ENCODE measurements at places on chromosomes 5 and 9. TPM values are rescaled to one million over a fixed set of nuclear protein-coding genes. Genes with fewer than 3 reads are reported as not detected.

MLANA gene
- not detected for total RNA-seq

- DNase-seq, result no peak
These were observed 186.4 kb downstream of the EPB41L4A start for GRCh38 chr5:112232667-112233066.

GRCh38 chr5:146494656-146495055 is 21.3 kb downstream of the GPR151 start:
- no peak for DNase-seq

DNA sequence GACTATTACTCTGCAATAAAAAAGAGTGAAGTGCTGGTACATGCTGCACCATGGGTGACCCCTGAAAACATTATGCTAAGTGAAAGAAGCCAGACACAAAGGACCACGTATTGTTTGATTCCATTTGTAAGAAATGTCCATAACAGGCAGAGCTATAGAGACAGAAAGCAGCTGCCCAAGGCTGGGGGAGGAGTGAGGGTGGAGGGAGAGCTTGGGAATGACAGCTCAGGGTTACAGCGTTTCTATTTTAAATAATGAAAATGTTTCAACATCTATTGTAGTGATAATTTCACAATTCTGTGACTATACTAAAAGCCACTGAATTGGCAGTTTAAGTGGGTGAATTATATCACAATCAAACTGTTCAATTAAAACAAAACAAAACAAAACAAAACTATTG is 81.7 kb downstream of the MYO10 start:
- DNase-seq, result no peak

- DNase-seq, result no peak
These were observed 50.5 kb downstream of the AHRR start for GRCh38 chr5:371811-372555.

DNA sequence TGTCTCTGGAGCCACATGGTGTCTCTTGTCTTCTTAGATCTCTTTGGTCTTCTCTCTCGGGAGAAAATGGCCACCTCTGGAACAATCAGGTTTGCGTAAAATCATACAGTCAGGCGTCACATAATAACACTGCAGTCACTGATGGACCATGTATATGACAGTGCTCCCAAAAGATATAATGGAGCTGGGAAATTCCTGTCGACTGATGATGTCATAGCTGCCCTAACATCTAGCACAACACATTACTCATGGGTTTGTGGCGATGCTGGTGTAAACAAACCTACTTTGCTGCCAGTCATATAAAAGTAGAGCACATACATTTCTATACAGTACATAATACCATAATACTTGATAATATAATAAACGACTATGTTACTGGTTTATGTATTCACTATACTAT is 30.1 kb upstream of the RAI14 start:
- DNase-seq, result peak; percentile 77

Data from Daoy (cell line).